Vagina (tissue), 2 donors: ENCODE measurements at places on chromosomes 12 and 14.

GRCh38 chr12:111024205-111024801 lies 103.9 kb upstream of the MYL2 start:
- no peak for DNase-seq

DNA sequence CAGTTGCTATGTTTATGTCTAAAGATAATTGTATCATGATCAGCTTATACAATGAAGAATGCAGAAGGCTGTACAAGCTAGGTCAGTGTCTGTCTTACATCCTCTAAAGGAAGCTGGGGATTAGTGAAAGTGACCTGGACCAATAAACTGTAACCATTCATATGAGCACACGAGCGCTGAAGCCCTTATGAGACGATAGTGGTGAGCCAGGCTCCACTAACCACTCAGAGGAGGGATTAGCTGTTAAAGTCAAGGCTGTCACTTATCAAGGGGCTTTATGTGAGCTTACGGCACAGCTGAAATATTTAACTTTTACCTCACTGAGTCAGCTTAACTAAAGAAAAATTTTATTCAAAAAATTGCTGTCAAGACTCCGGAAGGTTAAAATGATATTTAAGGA lies 30.3 kb downstream of the NDUFA12 start:
- DNase-seq = no peak

DNA sequence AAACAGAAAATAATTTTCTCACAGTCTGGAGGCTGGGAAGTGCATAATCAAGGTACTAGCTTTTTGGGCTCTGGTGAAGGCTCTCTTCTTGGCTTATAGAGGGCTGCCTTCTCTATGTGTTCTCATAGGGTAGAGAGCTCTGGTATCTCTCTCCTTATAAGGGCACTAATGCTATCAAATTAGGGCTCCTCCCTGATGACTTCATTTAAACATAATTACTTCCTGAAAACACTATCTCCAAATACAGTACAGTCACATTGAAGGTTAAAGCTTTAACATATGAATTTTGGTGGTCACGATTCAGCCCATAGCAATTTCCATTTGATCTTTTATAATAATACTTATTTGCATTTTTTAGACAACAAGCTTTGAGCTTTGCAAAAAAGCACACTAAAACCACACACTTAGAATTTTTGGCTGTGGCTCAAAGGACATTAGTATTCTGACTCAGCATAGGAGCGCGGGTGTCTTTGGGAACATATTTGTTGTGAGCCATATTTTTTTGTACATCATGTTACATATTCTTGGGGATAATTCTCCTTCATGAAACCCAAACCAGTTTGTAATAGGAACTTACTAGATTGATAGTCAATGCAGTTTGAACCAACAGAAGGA lies 808.1 kb upstream of the FBXO33 start:
- no peak for DNase-seq

- no peak for DNase-seq
Measured at GRCh38 chr12:19584732-19585131, 145.4 kb downstream of the AEBP2 start.

DNA sequence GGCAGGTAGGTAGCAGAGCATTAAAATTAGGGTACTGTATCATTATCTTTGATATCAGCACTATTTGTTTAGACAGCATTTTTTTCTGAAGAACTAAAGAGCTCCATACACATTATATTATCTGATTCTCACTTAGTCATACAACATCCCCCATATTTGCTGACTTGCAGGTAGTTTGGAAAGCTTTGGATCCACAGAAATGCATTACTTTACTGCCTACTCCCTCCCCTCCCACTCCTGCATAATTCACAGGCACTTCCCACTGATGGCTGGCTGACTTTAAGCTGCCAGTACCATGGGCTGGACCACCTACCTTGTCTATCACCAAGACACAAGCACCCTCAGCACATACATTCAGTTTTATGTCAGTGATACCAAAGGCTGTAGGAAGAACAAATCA lies 110.4 kb downstream of the SLC8A3 start:
- no peak for DNase-seq

DNA sequence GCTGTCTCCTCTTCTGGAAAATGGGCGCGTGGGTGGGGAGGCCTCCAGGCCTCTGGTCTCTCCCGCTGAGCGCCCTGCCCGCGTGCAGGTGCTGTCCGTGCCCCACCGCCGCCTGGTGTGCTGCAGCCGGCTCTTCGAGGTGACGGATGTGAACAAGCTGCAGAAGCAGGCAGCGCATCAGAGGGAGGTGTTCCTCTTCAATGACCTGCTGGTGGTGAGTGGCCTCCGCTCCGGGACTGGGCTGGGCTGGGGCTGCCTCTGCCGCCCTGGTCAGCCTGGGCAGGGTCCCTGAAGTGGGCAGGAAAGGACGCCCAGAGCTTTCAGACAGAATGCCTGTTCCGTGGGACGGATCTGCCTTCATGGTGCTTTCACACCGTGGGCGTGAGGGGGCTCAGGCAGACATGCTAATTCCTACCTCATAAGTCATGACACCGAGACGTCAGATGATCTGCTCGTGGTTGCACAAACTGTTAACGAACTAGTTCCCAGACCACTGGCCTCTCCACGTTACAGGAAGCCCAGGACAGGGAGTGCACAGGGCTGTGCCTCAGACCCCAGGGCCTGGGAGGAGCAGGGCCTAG lies 50.5 kb downstream of the SLC6A12 start:
- no peak for DNase-seq

DNA sequence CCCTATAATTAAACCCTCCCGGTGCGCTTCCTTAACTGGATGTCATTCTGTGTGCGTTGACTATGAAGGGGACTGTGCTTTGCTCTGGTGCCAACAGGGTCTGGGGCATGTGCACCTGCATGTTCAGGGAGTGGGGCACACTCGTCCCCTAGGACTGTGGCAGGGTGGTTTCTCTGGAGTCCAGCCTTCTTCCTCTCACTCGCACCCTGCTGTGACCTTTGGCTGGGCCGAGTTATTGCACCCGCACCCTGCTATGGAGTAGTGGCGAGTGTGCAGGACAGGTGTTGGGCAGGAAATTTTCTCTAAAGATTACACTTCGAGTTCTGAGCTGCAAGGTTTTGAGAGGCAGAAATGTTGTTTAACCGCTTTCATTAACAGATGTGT lies 138.9 kb downstream of the PLXNC1 start:
- no peak for DNase-seq

DNA sequence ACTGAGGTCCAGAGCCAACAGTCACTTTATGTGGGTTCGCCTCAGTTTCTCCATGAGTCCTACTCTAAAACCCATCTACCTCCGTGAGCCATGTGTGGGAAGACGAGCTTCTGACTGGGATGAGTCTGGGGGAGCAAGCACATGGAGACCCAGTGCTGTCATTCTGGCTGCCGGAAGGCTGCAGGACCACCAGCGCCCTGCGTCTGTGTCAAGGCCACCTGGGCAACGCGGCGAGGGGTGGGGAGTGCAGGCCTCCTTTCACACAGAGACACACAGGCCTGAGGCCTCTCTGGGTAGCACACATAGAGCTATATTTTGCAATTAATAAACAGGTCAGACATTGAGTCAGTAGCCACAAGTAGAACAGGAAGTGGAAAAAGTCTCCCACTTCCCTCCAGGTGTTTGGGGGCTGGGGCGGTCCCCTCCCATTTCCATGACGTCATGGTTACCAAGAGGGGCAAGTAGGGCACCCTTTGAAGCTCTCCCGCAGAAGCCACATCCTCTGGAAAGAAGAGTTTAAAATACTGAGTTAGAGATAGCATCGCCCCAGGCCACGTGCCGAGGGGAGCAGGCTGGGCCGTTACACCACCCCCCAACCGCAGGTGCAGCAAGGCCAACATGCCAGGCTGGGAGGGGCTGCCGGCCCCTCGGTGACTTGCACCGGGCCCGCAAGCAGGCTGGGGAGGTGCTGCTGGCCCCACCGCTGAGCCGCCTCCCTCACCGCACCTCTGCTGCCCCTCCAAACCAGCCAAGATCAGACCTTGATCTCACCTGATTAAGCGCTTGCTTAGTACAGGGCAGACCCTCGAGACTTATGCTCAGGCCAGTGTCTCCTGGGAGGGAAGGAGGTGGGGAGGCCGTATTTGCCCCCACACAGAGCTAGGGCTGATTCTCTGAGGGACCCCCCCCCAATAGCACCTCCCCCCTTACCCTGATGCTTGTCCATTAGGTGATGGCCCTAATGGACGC lies 32.7 kb downstream of the DAD1 start:
- DNase-seq = no peak

DNA sequence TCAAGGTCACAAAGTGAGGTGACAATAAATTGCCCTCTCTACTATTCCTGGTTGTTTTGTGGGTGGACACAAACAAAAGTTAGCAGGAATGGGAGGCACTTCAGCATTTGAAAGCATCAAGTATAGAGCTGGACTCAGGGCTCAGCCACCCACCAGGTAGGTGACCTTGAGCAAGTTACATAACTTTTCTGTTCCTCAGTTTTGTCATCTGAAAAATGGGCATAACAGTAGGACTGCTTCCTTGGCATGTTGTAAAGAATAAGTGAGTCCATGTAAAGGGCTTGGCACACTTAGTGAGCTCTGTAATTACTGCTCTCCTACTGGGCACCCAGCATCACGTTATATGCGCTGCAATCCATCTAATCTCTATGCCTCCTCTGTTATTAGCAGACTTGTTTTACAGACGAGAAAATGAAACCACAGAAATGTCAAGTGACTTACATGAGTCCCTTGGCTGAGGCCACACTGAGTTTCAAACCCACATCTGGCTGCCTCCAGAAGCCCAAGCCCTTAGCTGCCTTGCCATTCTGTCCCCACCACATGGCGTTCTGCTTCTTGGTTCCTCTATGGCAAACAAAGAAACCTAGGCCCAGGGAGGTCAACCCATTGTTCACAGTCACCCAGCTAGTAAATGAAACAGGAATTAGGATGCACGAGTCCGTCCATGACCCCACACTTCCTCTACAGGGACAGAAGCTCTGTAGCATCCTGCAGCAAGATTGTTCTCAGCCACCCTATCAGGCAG lies 63.2 kb upstream of the SLC24A4 start:
- no peak for DNase-seq

DNA sequence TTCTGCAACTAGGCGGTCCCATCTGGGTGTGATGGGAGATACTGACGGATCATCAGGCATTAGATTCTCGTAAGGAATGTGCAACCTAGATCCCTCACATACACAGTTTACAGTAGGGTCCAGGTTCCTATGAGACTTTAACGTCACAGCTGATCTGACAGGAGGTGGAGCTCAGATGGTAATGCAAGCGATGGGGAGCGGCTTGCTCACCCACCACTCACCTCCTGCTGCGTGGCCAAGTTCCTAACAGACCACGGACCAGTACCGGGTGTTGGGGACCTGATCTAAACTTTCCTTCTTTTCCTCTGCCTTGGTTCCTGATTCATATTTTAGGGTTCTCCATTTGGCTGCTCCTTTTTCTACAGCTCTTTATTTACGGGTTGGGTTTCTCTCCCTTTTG lies 479.8 kb downstream of the BCAT1 start:
- DNase-seq = no peak

DNA sequence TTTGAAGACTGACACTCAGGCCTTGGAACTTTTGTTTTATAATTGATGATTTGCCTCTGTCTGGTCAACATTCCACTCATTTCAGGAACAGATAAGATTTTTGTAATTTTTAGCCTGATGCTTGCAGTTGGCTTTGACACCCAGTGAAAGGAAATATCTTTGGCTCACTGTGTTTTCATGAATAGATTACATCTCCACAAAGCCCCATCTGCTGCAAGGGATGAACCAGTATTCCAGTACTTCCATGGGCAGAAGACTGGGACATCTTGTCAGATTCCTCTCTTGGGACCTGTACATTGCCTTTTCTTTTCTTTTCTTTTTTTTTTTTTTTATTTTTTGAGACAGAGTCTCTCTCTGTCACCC lies 28.4 kb downstream of the GSG1 start:
- no peak for DNase-seq

DNA sequence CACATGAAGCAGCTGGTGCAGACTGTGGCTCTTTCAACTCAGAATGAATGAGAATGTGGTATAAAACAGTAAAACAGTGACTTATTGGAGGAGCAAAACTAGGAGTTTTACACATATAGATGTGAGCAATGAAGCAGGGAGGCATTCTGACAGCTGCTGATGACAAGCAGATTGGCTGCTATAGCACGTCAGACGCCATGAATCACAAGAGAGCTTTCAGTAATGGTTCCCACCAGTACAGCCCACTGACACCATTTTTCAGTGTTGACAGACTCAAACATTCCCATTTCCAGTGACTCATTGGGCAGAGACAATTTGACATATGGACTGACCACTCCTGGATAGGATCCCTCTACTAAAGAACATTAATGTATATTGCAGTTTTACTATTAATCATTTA lies 24.6 kb upstream of the FSCB start:
- DNase-seq = no peak

- no peak for DNase-seq
Measured at GRCh38 chr12:4223273-4223845, 50.2 kb upstream of the CCND2 start.

DNA sequence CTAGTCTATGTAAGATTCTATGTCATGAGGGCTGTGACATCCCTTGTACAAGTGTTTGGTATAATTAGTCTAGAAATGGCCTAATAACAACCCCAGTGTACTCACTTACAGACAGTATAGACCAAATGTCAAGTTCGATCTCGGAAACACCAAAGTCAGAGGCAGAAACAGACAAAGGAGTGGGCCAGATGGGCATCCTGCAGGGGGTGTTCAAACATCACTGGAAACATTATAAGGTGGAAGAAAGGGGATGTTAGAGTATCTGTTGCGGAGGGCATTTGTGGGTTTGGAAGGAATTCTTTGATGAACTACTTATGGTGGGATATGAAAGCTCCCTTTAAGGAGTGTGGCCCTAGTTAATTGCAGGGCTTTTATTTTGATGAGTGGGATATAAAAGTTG lies 134.6 kb downstream of the ESR2 start:
- no peak for DNase-seq

GRCh38 chr14:39181026-39181692 lies 6.1 kb downstream of the PNN start:
- no peak for DNase-seq

GRCh38 chr14:21614240-21614639 lies 20.5 kb downstream of the OR10G2 start:
- no peak for DNase-seq

DNA sequence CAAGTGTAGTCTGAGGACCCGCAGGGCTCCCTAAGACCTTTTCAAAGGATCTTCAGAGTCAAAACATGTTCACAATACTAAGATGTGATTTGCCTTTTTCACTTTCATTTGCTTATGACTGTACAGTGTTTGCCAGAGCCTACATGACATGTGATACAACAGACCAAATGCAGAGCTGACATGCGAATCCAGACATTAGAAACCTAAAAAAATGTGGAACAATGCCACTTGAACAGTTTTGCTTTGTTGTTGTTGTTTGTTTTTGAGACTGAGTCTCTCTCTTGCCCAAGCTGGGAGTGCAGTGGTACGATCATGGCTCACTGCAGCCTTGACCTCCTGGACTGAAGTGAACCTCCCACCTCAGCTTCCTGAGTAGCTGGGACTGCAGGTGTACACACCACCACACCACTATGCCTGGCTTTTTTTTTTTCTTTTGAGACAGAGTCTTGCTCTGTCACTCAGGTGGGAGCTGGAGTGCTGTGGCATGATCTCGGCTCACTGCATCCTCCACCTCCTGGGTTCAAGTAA lies 5.3 kb upstream of the RAB35 start:
- no peak for DNase-seq

- DNase-seq = no peak
Measured at GRCh38 chr14:77088219-77088618, 9.8 kb upstream of the CIPC start.

- DNase-seq = no peak
Measured at GRCh38 chr12:26080911-26081310, 43.9 kb downstream of the BHLHE41 start.

GRCh38 chr12:75792687-75793086 lies 238.9 kb downstream of the PHLDA1 start:
- DNase-seq = no peak
